ENCODE measurements at places on chromosomes 12 and 14. TPM values are rescaled to one million over a fixed set of nuclear protein-coding genes. Genes with fewer than 3 reads are reported as not detected.

DNA sequence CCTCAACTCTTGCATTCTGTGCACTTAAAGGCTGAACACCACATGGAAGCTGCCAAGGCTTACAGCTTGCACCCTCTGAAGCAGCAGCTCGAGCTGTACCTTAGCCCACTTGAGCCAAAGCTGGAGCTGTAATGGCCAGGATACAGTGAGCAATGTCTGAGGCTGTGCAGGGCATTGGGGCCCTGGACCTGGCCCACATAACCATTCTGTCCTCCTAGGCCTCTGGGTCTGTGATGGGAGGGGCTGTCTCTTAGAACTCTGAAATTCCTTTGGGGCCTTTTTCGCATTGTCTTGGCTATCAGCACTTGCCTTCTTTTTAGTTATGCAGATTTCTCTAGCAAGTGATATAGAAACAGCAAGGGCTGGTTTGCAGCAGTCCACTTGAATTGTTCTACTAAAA lies 303.8 kb upstream of the CLEC14A start:
- no peak for DNase-seq

- no peak for DNase-seq
Measured at GRCh38 chr14:24238123-24238522, 4.3 kb downstream of the TINF2 start.

DNA sequence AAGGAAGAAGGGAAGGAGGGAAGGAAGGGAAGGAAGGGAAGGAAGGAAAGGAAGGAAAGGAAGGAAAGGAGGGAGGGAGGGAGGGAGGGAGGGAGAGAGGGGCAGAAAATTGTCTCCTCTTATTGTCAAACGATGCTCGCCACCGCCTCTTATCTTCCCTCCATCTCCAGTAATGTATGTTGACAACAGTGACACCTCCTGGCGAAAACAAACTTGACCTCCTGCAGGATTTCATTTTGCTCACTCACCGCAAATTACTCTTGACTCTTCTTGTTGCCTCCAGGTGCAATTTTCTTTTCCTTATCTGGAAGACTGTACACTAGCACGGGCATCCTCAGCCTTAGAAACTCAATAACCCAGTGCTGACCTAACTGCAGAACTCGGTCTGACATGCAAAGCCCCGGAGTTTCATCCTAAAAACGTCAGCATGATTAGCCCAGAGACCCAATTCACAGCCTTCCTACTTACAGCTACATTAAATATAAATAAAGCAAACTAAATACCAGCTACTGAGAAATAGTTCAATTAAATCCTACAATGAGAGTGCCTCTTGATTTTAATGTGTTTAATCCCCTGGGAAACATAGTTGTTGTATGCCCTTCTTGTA lies 512.4 kb upstream of the TMPO start:
- DNase-seq, result peak; percentile 61

Gene AGAP2
- 27.0 TPM for total RNA-seq

Gene TMEM121
- total RNA-seq, result 1.6 TPM

- no peak for DNase-seq
Measured at GRCh38 chr12:100753837-100754236, 40.7 kb upstream of the ANO4 start.

Gene CCDC184
- 13.3 TPM for total RNA-seq

GRCh38 chr12:6029401-6029800 lies 84.3 kb upstream of the ANO2 start:
- DNase-seq, result no peak

DNA sequence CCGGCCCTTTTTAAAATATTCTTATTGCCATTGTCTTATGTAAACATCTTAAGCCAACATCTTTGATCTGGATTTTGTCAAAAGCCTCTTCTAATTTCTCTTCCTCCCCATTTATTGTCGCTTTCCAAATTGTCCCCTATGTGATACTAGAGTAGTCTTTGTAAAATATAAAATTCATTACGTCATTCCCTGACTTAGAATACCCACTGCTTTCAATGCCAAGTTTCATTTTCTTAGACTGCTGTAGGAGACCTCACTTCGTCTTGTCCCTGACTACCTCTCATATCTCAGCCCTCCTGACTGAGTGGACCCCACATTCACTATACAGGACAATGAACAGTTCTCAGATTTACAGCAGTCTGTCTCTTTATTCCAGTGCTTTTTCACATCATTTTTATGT lies 633.9 kb upstream of the LMO3 start:
- no peak for DNase-seq

- no peak for DNase-seq
Measured at GRCh38 chr12:46516933-46517578, 144.5 kb upstream of the SLC38A2 start.

DNA sequence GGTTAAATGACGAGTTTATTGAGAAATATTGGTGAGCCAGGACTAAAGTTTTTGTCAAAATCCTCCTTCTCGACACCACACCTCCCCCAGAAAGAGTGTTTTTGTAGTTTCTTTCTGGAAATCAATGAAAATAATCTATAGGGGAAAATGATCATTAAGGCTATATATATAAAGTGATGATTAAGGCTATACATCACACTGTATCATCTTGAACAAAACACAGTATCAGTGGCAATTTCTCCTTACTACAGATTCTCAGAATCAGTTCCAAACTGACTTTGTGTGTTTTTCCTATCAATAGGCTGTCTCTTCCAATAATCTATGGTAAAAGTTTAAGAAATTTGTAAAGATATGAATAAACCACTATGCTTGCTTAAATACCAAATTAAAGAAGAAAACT lies 81.7 kb downstream of the IFNG-AS1 start:
- DNase-seq, result no peak

Gene ALG10
- 11.8 TPM for total RNA-seq

DNA sequence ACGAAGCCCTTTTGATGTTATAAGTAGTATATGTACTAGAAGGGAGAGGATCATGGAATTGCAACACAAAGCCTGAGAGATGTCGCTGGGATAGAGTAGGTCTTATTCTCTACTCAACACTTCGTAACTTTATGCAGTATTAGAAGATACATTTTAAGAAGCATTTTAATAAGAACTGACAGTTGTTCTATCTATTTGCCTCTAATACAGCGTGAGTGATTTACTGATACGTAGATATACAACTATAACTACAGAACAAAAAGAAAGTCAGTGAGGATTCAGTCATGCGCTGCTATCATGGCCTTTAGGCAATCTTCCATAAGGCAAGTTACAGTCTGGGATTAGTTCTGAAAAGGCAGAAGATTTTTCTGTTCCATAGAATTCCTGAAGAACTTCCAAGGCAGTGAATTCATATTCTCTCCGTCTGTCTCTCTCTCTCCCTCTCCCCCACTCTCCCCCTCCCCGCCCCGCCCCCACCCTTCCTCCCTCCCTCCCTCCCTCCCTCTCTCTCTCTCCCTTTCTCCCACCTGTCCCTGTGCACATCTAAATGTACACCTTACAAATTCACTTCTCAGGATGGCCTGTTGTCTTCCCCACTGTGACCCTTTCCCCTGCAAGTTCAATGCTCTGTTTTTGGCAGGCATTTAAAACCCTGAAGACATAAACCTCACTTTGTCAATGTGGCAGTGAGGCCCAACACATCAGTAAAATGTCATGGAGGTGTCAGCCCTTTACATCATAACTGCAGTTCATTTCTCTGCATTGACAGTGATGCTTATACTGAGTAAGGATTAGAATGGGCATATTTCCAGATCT lies 470.6 kb downstream of the EGLN3 start:
- DNase-seq, result no peak

Gene SYNE3
- 0.62 TPM for total RNA-seq

DNA sequence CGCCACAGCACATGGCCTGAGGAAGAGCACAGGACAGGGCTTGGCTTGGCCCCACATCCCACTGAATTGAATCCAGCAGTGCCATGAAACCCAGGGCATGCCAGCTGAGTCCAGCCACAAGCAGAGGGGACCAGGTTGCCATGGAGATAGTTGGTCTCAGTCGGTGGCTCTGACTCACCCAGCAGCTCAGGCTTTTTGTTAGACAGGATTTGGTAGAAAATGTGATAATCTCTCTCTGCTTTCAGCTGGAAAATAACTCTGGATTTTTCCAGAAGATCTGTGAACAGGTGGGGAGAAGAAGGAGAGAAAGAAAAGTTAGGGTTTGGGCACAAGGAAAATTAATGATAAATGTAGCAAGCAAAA lies 4.8 kb downstream of the MYH7 start:
- DNase-seq, result no peak

DNA sequence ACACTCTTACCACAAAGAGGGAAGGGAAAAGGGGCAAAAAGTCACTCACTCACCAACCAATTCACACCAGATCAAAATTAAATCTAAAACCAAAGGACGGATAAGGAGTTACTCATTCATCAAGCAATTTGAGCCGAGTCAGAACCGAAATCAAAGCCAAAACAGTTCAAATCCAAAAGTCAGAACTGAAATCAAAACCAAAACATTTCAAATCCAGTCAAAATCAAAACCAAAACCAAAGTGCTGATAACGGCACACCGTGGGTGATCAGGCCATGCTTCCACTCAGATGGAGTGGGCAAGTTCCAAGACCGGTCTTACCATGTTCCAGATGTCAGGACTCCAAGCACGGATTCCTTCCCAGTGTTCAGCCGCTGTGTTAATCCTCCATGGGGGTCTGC lies 139.5 kb downstream of the SLC38A6 start:
- no peak for DNase-seq

- DNase-seq, result no peak
Measured at GRCh38 chr12:93376436-93377251, 1.1 kb upstream of the NUDT4 start.

GRCh38 chr12:116060764-116061163 lies 216.7 kb downstream of the MED13L start:
- DNase-seq, result no peak

GRCh38 chr14:35855876-35856481 lies 29.8 kb downstream of the BRMS1L start:
- DNase-seq, result no peak
